ENCODE measurements at places on chromosomes 6 and 20.

GRCh38 chr20:5170341-5170740 lies 43.5 kb downstream of the CDS2 start:
- no peak for DNase-seq

GRCh38 chr20:56513161-56514150 lies 11.1 kb upstream of the FAM209A start:
- DNase-seq = no peak

DNA sequence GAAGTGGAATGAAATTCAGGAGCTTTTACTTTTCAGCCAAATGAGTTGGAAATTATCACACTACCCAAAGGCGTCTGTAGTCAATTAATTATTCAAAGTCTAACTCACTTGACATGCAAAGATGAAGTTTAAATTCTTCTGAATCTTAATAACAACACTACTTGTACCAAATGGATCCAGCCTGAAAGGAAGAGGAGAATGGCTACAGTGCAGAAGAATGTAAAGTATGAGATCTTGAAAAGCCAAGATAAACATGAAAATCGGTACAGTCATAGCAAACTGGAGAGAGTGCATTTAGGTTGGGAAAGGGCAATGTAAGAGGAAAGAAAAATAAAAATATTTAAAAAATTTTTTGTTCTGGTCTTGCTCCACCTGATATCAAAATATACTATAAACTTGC lies 195.5 kb downstream of the SIM1 start:
- no peak for DNase-seq

GRCh38 chr6:155187994-155188706 lies 75.7 kb upstream of the CLDN20 start:
- DNase-seq = no peak

- no peak for DNase-seq
These were observed 1321.1 kb upstream of the GJE1 start for GRCh38 chr6:140811642-140812041.

DNA sequence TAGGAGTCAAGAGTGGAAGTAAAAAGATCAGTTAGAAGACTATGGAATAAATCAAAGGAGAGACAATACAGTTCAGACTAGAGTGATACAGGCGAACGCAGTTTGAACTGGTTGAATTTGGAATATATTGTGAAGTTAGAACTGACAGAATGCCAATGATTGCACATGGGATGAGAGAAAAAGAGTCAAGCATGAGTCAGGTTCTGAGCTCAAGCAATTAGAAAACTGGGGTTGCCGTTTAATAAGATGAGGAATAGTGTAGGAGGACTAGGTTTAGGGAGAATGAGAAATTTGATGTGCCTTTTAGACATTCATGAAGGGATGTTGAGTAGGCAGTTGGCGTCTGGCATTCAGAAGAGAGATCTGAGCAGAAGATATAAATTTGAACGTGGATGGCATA lies 8.0 kb downstream of the RNF217 start:
- DNase-seq = no peak

DNA sequence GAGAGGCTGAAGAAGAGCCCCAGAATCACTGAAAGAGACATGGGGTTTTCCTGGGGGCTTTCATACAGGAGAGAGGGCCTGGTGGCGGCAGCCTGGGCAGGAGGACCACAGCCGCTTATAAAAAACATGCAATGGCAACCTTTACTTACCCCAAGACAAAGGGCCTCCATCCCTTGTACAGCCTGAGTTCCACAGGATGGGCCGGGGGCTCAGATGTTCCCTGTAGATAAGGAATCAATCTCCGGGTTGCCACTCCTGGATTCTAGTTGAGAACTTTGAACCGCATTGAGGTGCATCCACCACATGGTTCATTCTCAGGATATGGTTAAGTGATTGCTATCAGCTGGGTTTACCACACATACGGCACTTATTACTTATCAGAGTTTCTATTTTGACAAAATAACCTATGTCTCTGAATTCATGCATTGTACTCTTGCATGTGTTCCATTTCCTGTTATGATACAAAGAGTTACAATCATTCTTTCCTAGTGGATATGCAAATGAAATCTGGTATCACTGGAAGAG lies 677.6 kb downstream of the KIF16B start:
- DNase-seq = peak; percentile 26

- DNase-seq = no peak
These were observed 3.5 kb upstream of the EFHC1 start for GRCh38 chr6:52416629-52417151.

DNA sequence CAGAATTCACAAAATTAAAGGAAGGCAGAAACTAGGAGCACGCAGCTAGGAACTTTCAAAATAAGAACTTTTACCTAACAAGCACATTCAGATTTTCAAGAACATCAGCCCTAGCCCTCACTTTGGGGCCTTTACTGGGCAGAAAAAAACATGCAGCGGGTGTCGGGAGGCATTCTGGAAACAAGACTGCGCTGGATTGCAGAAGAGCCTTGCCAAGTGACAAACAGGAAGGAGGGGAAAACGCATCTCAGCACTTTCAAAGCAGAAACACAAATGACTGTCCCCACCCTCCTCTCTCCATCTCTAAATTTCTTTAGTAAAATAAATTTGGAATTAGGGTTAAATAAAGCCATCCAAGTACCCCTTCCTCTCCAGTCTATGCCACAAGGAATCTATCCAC lies 74.6 kb upstream of the RREB1 start:
- no peak for DNase-seq

- no peak for DNase-seq
These were observed 12.6 kb downstream of the TCP11 start for GRCh38 chr6:35128496-35128895.

GRCh38 chr6:139547122-139547776 lies 172.8 kb upstream of the CITED2 start:
- DNase-seq = no peak

- DNase-seq = no peak
These were observed 14.4 kb downstream of the EXOC2 start for GRCh38 chr6:678520-678919.

DNA sequence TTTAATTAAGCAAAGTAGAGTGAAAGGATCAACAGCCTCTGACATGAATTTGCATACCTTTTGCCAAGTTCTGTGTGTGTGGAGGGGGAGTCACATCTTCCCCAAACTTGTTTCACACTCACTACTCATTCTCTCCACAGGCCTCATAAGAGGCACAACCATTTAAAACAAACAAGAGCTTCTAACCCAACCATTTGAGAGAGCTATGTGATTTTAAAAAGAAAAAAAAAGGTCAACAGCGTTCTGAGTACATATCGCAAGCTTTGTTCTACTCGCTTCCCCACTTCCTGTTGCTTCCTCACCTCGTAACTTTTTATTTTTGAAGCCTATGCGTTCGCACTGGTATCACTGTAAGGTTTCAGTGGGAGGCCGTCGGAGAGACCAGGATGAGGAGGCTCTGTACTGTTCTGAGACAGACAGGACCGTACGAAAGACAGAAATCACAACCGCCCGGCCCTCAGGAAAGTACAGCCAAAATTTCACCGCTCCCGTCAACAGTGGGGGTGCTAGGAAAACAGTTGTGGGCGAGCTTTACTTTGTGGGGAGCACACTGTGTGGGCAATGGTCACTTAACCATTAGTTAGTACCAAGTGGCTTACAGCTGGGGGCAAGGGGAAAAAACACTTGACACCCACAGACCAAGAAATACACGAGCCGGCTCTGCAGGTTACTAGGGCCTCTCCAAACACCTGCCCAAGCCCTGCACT lies 61.3 kb downstream of the TRERF1 start:
- DNase-seq = peak; percentile 83

- DNase-seq = peak; percentile 86
These were observed 89.1 kb downstream of the PREX1 start for GRCh38 chr20:48738399-48739304.

All from activated T-cell treated with anti-CD3 and anti-CD28 coated beads, Interleukin-2, amount 50 U/mL, for 48 hours (primary cell).